ENCODE measurements at places on chromosomes 12 and 14.

DNA sequence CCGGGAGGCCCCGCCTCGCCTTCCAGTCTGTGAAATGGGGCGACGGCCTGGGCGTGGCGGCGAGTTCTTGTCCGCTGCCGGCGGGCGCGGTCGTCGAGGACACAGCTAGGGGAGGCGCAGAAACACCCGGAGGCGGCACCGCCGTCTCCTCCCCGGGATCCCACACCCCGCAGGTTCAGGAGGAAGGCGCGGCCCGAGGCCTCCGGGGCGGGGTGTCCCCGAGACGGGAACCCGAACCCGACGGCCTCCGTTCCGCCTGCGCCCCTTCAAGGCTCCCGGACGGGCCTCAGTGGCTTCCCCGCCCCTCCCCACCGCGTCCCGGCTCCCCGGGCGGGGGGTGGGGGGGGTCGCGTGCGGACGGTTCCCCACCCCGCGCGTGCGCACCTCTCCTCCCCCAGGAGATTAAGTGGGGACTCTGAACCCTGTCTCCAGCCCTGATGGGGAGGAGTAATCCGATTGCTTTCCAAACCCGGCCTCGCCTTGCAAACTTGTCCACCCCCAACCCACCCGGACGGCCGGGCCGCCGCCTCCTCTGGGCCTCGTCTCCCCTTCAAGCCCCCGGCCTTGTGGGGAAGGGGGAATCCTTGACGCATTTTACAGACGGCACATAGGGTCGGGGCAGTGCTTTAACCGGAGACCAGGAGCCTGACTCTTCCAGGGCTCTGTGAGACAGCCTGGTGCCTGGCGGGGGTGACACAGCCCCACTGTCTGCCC, 35.3 kb upstream of the ANKRD9 start:
- peak; percentile 58 for DNase-seq

- DNase-seq, result no peak
These were observed 319.4 kb downstream of the VRK1 start for GRCh38 chr14:97116546-97116945.

GRCh38 chr12:30448038-30448437, 247.6 kb downstream of the IPO8 start:
- DNase-seq, result no peak

- DNase-seq, result no peak
These were observed 113.0 kb upstream of the WSCD2 start for GRCh38 chr12:108016022-108016564.

- DNase-seq, result no peak
These were observed 2.0 kb upstream of the CCDC63 start for GRCh38 chr12:110844551-110845338.

DNA sequence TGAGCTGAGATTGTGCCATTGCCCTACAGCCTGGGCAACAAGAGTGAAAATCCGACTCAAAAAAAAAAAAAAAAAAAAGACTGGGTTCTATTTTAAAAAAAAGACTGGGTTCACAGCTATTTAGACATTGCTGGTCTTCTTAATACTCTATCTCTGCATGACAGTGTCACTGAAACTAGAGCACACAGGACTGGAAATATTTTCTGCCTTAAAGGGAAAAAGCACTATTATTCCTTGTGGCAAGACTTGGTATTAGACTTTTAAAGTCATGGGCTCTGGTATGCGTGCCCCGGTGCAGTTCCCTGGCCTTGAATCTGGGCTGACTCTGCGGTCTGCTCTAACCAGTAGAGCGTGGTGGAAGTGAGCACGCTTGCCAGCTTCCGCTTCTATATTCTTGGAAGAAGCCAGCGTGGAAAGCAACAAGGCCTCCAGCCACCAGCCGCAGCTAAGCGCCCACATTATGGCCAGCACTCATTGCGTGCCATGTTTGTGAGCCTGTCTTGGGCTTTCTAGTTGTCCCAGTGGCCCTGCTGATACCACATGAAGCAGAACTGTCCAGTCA, 31.3 kb downstream of the PRKAB1 start:
- DNase-seq, result no peak

DNA sequence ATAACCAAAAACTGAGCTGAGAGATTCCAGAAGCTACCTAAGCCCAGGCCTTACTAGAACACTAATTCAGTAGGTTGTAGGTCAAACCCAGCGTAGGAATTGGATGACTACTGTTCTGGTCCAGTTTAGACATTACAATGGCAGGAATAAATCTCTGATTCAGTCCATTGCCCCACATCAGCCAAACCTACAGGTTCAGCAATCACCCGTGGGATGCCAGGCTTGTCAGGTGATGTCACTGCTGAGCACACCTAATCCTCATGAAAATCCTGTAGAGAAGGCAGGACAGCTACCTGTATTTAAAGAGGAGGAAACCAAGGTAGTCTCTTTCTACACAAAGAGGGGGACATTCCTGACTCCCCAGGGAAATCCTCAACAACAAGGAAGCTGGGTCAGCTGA, 63.7 kb downstream of the RFX4 start:
- DNase-seq, result no peak

DNA sequence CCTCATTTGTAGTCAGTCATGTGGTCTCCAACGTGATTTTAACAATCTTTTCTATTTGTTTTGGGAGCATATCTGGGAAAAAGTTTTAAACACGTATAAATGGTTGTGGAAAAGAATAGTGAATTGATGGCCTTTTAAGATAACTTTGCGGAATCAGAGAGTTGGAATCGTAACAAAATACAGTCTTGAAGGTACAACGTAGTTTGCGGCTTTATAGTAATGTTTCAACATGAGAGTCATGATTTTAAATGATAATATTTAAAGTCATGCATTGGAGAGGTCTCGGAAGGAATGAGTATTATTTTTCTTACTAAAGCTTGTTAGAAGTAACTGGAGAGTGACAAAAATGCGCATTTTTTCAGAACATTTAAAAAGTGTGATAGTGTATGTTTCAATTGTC, 1.6 kb downstream of the AEBP2 start:
- no peak for DNase-seq

- no peak for DNase-seq
These were observed 104.7 kb downstream of the PRKCH start for GRCh38 chr14:61426048-61426447.

GRCh38 chr12:122669397-122670070, 33.6 kb downstream of the HCAR2 start:
- no peak for DNase-seq

GRCh38 chr12:104741497-104742367, 216.4 kb downstream of the SLC41A2 start:
- DNase-seq, result no peak

DNA sequence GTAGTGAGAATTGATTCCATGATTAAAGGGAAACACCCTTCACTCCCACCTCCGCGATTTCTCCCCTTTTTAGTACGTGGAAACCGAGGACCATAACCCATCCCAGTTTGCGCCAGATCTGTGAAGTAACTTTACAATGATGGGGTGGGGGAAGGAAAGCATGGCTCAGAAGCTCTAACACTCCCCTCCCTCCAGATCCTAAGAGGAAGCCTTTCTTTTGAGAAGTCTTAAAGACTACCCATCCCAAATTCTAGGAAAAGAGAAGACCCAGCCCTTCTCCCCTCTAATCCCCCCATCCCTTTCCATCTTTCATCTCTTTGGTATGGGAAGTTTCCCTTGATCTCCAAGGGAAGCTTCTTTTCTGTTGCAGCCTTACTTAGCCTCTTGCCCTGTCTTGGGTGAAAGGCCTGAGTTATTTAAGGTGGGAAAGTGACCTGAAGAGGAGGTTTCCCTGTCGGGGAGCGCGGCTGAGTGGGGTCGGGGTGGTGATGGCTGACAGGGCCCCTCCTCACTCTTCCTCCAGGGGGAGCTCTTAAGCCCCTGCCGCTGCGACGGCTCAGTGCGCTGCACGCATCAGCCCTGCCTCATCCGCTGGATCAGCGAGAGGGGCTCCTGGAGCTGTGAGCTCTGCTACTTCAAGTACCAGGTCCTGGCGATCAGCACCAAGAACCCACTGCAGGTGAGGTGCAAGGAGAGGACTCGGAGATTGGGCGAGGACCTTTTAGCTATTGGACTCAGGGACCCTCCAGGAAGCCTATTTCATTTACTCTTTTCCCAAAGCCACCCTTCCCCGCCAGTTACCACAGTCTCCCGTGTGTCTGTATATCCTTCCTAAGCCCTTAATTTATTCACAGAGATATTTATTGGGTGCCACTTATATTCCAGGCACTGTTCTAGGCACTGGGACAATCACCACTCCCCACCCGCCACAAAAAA, 1.8 kb downstream of the MARCHF9 start:
- peak; percentile 90 for DNase-seq

DNA sequence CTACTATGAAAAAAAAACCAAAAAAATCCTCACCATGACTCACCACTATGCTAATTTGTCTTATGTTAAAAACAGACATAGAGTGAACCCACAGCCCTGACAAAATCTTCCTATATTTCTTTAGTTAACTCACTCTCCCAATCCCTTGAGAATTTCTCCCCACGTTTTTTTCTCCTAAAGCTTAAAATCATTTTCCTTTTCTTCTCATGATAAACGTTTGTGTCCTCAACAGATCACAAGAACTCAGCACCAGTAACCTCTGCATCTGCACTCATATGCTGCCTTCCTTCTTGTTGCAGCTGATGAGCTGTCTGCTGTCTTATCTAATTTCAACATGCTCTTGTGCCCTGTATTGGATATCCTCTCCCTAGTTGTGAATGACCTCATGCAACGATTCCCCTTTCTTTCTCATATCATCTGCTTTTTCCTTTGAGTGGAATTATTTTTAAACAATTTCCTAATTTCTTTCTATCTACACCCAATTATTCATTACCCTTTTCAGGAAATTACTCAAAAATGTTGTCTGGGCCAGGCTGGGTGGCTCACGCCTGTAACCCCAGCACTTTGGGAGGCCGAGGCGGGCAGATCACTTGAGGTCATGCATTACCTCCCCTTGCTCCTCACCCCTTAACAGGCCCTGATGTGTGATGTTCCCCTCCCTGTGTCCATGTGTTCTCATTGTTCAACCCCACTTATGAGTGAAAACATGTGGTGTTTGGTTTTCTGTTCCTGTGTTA, 427.5 kb upstream of the MGAT4C start:
- DNase-seq, result no peak

GRCh38 chr12:998020-998874, 7.2 kb downstream of the ERC1 start:
- DNase-seq, result peak; percentile 61

DNA sequence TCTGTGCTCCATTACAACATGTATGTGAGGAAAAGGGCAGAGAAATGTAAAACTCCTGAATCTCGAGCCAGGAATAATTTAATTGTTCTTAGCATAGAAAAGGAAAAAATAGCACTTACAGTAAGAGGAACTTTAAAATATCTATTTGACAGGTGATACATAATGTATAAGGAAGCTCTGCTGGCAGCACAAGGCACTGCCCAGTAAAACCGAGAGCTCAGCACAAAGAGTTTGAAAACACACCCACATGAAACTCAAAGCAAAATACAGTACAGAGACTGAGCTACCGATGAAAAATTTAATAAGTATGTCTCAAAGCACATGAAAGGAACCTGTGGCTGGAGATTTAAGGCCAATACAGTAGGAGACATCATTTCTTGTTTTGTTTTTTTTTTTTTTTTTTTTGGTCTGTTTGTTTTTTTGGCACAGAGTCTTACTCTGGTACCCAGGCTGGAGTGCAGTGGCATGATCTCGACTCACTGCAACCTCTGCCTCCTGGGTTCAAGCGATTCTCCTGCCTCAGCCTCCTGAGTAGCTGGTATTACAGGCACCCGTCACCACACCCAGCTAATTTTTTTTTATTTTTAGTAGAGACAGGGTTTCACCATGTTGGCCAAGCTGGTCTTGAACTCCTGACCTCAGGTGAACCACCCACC, 19.2 kb downstream of the CLIP1 start:
- peak; percentile 31 for DNase-seq

DNA sequence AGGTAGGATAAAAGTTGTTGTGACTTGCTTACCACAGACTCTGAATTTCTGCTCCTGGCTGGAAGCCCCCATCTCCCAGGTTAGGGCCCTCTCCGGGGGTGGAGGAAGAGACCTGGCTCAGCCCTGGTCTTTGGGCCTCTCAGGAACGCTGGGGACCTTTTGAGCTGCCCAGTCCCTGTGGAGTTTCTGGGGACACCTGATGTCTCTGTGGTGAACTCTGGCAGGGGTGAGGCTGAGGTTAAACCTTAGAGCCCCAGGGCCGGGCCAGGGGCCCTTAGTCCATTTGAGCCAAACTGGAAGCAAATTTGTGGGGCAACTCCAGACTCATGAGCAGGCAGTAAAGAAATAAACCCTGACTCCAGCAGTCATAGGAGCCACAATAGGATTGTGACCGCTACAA, 112.1 kb downstream of the ADGRD1 start:
- DNase-seq, result no peak

GRCh38 chr12:68863109-68863770, 55.3 kb downstream of the MDM2 start:
- DNase-seq, result no peak

DNA sequence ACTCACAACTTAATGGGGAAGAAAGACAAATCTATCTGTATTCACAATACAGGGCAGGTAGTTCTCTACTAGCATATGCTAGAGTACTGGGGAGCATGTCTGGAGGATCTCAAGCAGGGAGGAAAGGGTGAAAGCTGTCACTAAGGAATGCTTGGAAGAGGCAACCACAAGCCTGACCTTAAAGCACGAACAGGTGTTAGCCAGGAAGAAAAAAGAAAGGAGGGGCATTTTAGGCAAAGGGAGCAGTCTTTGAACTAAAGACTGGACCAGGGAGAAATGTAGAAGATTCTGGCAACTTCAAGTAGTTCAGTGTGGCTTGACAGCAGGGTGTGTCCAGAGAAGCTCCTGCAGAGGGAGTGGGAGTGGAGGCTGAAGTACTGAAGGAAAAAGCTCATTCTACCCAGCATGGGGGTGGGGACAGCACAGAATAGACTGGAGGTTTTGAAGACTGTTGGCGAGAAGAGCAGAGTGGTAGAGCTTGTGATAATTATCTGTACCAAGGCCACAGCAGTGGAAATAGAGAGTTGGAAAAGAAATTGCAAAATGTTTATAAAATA, 50.9 kb downstream of the AP5M1 start:
- no peak for DNase-seq

DNA sequence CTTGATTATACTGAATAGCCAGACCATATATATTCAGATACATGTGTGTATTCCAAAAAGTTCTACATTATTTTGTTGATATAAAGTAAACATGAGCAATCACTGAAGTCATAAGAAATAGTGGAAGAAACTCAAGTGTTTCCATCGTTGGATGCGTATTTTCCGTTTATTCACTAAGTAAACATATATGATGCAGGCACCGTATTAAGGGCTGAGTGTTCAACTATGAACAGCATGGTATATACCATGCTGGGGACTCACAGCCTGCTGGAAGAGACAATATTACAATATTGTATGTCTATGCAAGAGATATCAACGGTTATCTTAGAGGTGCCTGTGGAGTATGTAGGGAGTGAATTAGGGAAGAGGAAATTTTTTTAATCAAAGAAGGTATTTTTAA, 1.2 kb downstream of the PYROXD1 start:
- DNase-seq, result no peak
